Activated CD4-positive, CD25-positive, alpha-beta regulatory T cell treated with anti-CD3 and anti-CD28 coated beads, Interleukin-2, amount 50 U/mL, for 24 hours (primary cell): ENCODE measurements at places on chromosomes 3 and 15.

DNA sequence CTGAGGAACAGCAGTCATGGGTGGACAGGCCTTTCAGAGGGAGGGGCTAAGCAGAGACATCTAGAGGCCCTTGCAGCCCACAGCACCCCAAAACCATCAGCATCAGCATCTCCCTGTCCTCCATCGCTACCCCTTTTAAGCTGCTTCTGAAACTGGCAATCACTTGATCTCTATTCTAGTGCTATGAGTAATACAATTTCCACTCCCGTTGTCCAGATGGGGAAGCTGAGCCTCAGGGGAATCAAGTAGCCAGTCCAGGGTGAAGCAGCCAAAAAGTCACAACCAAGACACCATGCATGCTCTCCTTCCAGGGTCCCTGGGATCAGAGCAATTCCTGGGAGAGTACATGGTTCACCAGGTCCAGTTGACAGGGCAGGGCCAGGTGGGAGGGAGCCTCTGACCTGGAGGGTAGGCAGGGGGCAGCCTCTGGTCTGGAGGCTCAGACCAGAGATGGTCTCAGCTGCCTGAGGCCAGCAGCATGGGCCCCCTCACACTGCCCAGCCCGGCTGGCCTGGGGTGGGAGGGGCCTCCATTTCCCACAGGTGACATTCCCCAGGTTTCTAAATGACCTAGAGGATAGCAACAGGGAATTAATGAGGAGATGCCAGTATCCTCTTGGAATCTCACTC is 30.0 kb downstream of the KLHL25 start:
- no peak for ATAC-seq

GRCh38 chr3:187720337-187720670 is 17.9 kb upstream of the RTP2 start:
- ATAC-seq = no peak

DNA sequence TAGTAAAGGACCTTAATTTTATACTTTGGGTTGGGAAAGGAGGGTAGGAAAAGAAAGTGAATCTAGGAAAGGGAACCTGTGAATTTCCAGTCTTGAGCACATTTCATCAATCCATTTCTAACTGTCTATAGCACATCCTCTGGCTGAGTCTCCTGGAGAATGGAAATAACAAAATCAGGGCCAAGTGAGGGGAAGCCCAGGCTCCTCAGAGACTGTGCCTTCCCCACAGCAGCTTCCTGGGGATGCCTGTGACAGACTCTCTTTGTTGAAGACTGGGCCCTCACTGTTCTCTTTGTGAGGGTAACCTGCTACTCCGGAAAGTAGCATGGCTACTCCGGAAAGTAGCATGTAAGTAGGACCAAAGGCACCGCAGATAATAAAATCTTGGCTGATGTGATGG is 22.6 kb upstream of the CSPG5 start:
- ATAC-seq = no peak

GRCh38 chr15:53536479-53537120 is 222.9 kb downstream of the WDR72 start:
- no peak for ATAC-seq

DNA sequence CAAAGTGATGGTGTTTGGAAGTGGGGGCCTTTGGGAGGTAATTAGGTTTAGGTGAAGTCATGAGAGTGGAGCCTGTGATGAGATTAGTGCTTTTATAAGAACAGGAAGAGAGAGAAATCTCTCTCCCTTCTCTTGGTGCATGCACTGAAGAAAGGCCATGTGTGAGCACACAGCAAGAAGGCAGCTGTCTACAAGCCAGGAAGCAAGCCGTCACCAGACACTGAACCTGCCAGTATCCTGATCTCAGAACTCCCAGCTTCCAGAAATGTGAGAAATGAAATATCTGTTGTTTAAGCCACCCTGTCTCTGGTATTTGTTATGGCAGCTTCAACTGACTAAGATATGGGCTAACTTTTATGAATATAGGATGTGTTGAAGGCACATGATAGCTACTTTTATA is 72.6 kb downstream of the REC114 start:
- ATAC-seq = no peak

GRCh38 chr15:40790718-40791117 is 16.2 kb upstream of the ZFYVE19 start:
- no peak for ATAC-seq

GRCh38 chr15:63028442-63029110 is 14.0 kb upstream of the TPM1 start:
- no peak for ATAC-seq

GRCh38 chr3:53457068-53457467 is 37.3 kb upstream of the CACNA1D start:
- ATAC-seq = no peak

- ATAC-seq = no peak
Measured at GRCh38 chr3:195612075-195612800, 28.5 kb upstream of the APOD start.

- ATAC-seq = no peak
Measured at GRCh38 chr3:15199493-15200105, 6.4 kb upstream of the CAPN7 start.

GRCh38 chr3:29747991-29748390 is 467.1 kb downstream of the RBMS3 start:
- no peak for ATAC-seq

GRCh38 chr3:51932471-51933370 is 9.0 kb downstream of the RRP9 start:
- ATAC-seq = no peak

DNA sequence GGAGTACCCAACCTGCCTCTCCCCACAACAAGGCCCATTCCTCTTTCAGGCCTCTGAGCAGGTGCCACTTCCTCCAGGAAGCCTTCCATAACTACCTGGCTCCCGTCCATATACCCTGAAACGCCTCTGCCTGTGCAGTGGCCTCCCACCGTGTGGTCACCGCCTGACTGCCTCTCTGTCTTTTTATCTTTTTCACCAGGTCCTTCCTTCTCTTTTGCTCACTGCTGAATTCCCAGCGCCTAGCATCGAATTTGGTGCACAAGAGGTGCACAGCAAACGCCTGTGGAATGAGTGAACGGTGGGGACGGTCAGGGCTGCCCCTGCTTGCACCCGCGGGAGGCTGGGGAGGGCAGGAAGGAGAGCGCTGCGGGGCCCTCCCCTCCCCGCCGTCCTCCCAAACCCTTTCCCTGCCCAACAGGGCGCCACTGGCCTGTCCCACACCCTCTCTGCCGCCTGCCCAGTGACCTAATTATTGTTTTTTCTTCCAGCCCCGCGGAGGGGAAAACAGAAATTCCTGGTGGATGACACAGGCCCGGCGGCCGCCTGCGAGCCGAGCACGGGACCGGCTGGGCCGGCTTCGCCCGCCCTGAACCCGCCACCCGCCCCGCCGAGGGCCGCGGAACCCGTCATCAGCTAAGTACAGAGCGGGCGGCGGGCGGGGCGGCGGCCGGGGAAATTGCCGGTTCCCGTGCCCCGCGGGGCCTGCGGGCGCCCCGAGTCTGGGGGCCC is 140.1 kb downstream of the SMAD6 start:
- ATAC-seq = peak; percentile 41

GRCh38 chr3:197010556-197011351 is 18.9 kb downstream of the MELTF start:
- no peak for ATAC-seq

GRCh38 chr15:81723701-81724100 is 322.1 kb downstream of the MEX3B start:
- ATAC-seq = no peak

DNA sequence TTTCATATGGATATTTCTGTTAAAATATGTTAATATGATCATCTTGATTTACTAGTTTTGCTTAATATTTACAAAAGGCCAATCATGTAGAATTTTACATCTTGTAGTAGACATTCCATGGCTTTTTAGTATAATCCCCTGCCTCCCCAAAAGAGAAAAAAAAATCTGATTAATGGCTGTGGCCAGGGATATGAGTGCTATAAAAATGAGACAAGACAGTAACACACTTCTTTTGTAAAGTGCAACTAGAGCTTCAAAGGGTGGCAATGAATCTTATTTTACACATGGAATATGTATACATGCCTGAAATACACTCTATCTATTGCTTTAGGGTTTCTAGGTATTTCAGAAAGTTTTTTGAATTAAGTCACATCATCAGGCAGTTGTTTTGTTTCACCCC is 112.2 kb upstream of the NANOGP8 start:
- ATAC-seq = no peak

DNA sequence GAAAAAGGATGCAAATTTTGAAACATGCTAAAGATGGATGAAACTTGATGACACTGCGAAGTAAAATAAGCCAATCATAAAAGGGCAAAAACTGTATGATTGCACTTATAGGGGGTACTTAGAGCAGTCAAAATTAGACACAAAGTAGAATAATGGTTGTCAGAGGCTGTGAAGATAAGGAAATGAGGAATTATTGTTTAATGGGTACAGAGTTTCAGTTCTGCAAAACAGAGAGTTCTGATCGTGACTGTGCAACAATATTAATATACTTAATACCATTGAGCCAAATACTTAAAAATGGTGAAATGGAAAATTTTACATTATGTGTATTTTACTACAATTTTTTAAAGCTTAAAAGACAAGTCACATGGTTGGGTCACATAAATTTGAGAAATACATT is 35.1 kb downstream of the UBE3A start:
- ATAC-seq = no peak

- ATAC-seq = no peak
Measured at GRCh38 chr3:139457066-139457465, 19.2 kb downstream of the RBP2 start.

DNA sequence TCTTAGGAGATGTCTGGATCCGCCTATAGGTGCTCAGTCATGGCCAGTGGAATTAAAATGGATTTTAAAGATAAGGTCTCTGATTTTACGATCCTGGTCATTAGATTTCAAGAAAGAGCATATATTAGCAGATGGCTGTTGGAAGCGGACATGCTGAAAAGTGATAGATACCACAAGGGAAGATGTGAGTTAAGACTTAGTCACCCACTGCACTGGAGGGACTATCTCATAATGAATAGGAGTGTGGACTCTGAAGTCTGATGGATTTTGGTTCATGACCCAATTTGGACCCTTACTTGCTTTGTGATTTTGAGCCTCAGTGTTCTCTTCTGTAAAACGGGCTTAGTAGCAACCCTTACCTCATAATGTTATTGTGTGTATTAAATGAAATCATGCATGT is 214.7 kb downstream of the CHST2 start:
- no peak for ATAC-seq

DNA sequence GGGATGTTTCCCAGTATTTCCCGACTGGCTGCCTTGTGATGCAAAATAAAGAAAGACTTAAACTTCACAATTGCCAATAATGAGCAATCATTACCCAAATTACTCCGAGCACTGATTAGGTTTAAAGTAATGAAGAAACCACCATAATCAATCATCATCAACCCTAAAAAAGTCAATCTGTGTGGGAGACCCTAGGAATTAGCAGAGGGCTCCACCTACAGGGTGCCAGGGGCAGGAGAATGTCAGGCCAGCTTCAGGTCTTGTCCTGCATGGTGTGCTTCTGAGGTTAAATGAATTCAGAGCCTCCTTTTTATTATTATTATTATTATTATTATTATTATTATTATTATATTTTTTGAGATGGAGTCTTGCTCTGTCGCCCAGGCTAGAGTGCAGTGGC is 478.0 kb upstream of the ARRDC4 start:
- no peak for ATAC-seq

GRCh38 chr3:128788268-128788869 is 62.4 kb downstream of the RAB7A start:
- ATAC-seq = peak; percentile 67

DNA sequence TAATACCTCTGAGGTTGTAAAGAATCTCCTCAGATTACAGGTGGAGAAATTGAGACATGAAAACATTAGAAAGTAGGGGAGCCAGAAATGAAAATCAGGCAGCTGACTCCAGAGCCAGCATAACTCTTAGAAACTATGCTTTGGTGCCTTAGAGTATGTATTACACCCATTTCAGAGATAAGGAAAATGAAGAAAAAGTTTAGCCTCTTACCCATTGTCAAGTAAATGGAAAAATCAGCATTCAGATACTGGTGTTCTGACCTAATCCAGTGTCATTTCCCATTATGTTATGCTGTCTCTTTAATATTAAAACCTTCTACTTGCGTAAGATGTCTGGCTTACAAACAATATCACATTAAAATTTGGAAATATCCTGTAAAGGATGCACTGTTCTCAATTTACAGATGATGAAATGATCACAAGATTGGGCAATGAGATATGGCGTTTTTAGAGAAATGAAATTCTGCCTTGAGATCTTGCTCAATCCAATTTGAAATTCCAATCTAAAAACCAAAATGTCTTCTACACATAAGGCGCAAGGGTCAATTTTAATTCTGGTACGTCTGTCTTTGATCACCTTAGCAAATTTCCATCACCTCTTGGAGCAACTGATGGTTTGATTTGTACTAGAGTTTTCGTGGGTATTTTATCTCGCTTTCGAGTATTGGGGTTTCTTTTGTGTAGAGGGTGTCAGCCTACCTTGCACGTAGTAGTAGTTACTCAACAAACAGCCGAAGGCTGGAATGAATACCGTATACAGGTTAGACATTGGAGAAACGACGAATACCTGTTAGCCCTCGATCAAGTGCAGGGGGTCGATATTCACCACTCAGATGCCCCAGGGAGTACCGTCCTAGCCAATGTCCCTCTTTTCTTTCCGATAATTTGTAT is 902 bp upstream of the ZCWPW2 start:
- no peak for ATAC-seq

DNA sequence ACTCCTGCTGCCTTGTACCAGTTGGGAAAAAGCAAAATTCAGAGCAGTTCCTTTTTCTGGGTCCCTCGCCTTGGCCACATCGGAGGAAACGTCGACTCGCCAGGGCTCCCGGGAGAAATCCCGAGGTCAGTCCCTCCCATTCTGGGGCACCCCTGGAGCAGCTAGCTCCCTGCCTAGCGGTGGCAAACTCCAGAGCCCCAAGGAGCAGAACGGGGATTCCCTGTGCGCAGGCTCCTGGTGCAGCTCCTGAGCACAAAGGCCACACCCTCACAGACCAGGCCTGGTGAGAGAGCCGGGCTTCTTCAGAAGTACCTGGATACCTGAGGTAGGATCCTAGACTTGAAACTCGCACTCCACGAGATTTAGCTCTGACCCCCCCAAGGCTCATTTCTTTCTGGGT is 2.6 kb downstream of the LRRC3B start:
- ATAC-seq = no peak

DNA sequence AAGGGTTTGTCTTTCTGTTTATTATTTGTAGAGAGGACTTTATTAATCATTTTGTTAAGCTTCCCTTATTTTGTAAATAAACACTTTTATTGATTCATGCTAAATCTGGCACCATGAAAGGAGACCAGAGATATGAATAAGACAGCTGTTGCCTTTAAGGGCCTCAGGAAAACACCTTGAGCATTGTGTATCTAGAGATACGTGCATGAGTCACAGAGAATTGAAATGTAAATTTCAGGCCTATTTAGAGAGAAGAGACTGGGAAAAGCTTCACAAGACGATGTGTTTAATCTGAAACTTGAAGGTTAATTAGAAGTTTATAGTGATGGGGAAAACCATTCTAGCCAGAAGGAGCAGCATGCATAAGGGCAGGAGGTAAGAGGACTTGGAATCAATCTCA is 28.6 kb upstream of the UTS2B start:
- no peak for ATAC-seq

DNA sequence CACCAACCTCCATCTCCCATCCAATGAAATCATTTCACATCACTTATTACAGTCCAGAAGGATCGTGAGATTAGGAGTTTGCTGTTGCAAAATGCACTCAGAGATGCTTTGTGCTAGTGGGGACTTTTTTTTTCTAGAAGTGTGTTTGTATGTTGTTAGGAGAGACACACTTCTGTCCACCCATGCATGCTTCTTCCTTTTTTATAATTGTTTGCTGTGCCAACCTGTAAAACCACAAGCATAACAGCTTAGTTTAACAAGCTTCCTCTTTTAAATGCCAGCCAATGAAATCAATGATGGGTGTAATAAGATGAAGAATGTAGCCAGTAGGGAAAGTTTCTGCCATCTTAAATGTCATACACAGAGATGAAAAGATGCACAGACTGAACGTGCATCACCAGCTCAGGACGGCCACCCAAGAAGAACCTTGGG is 305.6 kb upstream of the STT3B start:
- ATAC-seq = peak; percentile 37
